ENCODE measurements at places on chromosomes 4 and X.

DNA sequence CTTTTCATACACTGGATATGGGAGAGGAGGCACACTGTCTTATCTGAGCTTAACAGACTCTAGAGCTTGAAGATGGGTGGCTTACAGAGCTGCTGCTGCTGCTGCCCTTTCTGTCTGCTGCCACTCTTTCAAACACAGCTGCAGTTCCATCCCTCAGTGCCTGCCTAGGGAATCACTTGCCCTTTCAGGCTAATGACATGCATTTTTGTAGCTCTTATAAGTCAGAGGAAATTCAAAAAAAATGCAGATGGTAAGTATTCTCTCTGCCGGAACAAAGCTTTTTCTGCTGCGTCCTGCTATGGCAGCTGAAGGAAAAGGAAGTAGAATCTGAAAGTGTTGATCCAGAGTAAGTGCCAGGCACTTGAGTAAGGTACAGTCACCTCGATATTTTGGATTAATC is 460.4 kb upstream of the DIAPH2 start:
- no peak for DNase-seq

DNA sequence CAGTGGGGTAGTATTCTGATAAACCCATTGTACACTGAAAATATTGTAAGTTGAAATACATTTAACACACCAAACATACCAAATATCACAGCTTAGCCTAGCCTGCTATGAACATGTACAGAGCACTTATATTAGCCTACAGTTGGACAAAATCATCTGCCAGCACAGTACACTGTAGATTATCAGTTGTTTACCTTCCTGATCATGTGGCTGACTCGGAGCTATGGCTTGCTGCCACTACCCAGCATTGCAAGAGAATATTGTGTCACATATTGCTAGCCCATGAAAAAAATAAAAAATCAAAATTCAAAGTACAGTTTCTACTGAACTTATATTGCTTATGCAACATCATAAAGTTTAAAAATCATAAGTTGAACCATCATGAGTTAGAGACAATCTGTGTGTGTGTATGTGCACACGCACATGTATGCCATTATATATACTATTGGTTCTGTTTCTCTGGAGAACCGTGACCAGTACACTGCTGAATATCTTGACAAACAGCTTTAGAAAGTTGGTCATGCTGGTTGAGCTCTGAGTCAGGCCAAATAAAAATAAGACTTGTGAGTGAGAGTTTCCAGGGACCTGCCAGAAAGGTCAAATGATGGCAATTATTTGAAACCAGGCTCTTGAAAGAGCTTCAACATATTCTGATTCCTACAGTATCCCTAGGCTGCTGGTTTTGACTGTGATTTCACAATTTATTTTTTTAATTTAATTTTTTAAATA is 238.5 kb downstream of the PRR32 start:
- DNase-seq, result no peak

GRCh38 chrX:47321386-47321785 is 49.0 kb upstream of the ZNF157 start:
- peak; percentile 71 for DNase-seq

DNA sequence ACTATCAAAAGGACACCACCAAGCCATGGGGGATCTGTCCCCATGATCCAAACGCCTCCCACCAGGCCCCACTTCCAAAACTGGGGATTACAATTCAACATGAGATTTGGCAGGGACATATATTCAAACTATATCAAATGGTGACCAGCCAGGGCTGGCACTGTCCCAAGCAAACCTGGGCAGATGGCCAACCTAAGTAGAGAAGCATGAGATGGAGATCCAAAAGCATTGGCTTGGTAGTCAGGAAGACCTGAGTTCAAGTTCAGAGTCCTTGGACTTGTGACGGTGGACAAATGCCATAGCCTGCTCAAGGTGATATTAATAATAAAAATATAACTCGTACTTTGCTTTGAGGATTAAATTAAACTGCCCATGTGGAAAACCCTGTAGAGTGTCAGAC is 79.2 kb upstream of the HS3ST1 start:
- no peak for DNase-seq

- DNase-seq, result no peak
Measured at GRCh38 chr4:125760201-125760819, 445.6 kb downstream of the FAT4 start.

- DNase-seq, result no peak
Measured at GRCh38 chr4:121796283-121796682, 4.8 kb upstream of the EXOSC9 start.

- DNase-seq, result no peak
Measured at GRCh38 chrX:124395145-124395880, 49.0 kb downstream of the SH2D1A start.

DNA sequence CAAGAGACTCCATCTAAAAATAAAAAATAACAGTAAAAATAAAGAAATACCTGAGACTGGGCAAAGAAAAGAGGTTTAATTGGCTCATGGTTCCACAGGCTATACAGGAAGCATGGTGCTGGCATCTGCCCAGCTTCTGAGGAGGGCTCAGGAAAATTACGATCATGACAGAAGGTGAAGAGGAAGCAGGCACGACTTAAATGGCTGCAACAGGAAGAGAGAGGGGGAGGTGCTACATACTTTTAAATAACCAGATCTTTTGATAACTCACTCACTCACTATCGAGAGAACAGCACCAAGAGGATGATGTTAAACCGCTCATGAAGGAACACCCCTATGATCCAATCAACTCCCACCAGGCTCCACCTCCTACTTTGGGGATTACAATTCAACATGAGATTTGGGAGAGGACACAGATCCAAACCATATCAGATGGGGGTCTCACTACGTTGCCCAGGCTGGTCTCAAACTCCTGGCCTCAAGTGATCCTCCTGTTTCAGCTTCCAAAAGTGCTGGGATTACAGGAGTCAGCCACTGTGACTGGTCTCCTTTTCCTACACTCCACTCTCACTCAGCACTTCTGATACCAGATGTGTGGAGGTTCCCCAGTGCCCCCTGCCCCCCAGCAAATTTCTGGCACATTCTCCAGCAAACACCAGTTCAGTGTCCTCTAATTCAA is 11.9 kb upstream of the ZNF157 start:
- DNase-seq, result no peak

DNA sequence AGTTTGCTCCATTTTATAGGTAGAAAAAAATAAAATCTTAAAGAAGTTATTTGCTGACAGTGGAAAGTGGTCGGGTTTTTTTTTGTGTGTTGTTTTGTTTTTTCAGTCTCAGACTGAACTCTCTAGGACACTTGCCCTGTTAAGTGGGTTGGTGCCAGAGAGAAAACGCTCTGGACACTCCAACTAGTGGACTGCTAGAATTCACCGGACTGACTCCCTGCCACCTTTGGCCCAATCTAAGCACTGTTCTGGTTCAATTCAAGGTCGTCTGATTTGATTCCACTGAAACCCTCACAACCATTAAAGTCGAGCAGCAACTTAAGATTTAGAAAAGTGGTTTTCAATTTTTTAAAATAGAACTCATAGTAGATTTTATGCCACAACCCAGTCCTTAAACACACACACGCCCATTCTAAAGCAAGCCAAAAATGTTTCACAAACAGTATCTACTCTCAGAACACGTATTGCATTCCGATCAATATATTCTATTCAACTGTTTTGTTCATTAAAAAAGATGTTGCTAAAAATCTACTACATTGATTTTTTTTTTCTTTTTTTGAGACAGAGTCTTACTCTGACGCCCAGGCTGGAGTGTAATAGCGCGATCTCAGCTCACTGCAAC is 27.3 kb downstream of the RWDD4 start:
- no peak for DNase-seq

GRCh38 chr4:7124689-7125442 is 57.0 kb upstream of the GRPEL1 start:
- peak; percentile 87 for DNase-seq

Data from cardiac fibroblast (primary cell).